Tracheal epithelial cell (primary cell): ENCODE measurements at places on chromosomes 3 and 15. TPM values are rescaled to one million over a fixed set of nuclear protein-coding genes. Genes with fewer than 3 reads are reported as not detected.

Gene ADAMTS9
- 0.43 and 56.4 TPM in 2 replicates for total RNA-seq

Gene LSMEM2
- total RNA-seq, result not detected in 2 replicates

Gene CAMK2N2
- total RNA-seq, result 0.24 TPM in 1 of 2 replicates, not detected in the other

Gene CLSTN2
- total RNA-seq, result 0.43 and 1.9 TPM in 2 replicates

Gene LRRC31
- 0.24 TPM in 1 of 2 replicates, not detected in the other for total RNA-seq

Gene UCN2
- total RNA-seq, result 6.0 and 8.5 TPM in 2 replicates

Gene VEPH1
- 3.4 TPM in 1 of 2 replicates, not detected in the other for total RNA-seq

Gene OR5K4
- total RNA-seq, result not detected in 2 replicates

Gene MBD4
- total RNA-seq, result 11.1 and 12.6 TPM in 2 replicates

Gene PPP4R2
- total RNA-seq, result 80.1 and 104 TPM in 2 replicates

Gene ST8SIA2
- total RNA-seq, result not detected in 2 replicates

Gene LRRIQ4
- total RNA-seq, result not detected in 2 replicates

Gene STRC
- 0.43 and 0.72 TPM in 2 replicates for total RNA-seq

Gene AGBL1
- not detected in 2 replicates for total RNA-seq

Gene C3orf62
- 0.96 and 2.1 TPM in 2 replicates for total RNA-seq

Gene SERINC4
- total RNA-seq, result not detected in 2 replicates

Gene CD96
- total RNA-seq, result not detected in 2 replicates

Gene TAMM41
- total RNA-seq, result 3.1 and 5.1 TPM in 2 replicates

Gene PLA2G4D
- under 0.01 TPM in 1 of 2 replicates, not detected in the other for total RNA-seq

Gene ANKRD34C
- total RNA-seq, result not detected in 2 replicates

Gene EBLN2
- total RNA-seq, result 2.7 and 4.0 TPM in 2 replicates

Gene RARB
- 0.85 and 0.96 TPM in 2 replicates for total RNA-seq

Gene PLIN1
- 0.24 TPM in 1 of 2 replicates, not detected in the other for total RNA-seq

Gene HRG
- not detected in 2 replicates for total RNA-seq
